ENCODE measurements at places on chromosomes 11 and 22.

DNA sequence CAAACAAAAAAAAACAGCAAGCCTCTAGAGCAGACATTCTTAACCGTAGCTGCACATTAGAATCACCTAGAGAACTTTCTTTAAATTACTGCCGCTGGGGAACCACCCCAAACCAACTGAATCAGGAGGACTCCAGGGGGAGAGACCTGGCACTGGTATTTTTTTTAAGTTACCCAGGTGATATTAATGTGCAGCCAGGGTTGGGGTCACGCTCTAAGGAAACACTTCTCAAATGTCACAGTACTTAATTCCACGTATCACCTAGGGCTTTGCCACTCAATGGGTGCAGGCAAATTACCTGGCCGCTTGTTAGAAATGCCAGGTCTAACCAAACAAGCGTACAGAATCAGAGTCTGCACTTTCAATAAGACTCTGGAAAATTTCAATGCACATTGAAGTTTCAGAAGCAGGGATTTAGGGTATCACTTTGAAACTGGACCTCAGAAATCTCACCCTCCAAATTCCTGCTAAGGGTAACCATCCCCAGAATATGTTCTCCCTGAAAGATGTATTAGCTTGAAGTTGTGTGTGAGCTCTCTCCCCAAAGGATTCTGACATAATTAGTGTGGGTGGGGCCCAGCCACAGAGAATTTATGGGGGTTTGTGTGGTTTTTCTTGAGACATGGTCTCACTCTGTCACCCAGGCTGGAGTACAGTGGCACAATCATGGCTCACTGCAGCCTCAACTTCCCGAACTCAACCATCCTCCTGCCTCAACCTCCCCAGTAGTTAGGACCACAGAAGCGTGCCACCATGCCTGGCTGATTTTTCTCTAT, 12.7 kb upstream of the ISX start:
- DNase-seq: no peak

- no peak for DNase-seq
Measured at GRCh38 chr22:46777609-46777970, 15.1 kb downstream of the TBC1D22A start.

GRCh38 chr11:77119531-77119936, 8.5 kb upstream of the MYO7A start:
- no peak for DNase-seq

- peak; percentile 4 for DNase-seq
Measured at GRCh38 chr11:68950270-68950669, 30.5 kb downstream of the MRGPRD start.

GRCh38 chr11:119433358-119433725, 10.4 kb upstream of the THY1 start:
- DNase-seq: peak; percentile 38

- no peak for DNase-seq
Measured at GRCh38 chr22:47411006-47411405, 648.6 kb downstream of the TBC1D22A start.

DNA sequence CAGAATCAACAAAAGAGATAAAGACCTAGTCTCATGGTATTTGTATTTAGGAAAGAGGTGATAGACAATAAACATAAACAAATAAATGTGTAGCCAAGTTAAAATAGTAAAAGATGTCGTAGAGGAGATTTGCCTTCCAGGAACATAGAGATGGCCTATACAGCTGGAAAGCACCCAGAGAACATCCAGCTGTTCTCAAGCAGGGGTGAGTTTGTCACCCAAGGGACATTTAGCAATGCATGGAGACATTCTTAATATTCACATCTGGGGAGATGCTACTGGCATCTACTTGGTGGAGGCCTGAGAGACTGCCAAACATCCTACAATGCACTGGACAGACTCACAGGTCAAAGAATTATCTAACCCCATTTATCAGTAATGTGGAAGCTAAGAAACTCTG, 88.3 kb downstream of the C11orf87 start:
- DNase-seq: no peak

- DNase-seq: no peak
Measured at GRCh38 chr11:35826006-35826405, 117.9 kb upstream of the LDLRAD3 start.

GRCh38 chr11:5036669-5037068, 9.7 kb upstream of the OR52J3 start:
- DNase-seq: no peak

DNA sequence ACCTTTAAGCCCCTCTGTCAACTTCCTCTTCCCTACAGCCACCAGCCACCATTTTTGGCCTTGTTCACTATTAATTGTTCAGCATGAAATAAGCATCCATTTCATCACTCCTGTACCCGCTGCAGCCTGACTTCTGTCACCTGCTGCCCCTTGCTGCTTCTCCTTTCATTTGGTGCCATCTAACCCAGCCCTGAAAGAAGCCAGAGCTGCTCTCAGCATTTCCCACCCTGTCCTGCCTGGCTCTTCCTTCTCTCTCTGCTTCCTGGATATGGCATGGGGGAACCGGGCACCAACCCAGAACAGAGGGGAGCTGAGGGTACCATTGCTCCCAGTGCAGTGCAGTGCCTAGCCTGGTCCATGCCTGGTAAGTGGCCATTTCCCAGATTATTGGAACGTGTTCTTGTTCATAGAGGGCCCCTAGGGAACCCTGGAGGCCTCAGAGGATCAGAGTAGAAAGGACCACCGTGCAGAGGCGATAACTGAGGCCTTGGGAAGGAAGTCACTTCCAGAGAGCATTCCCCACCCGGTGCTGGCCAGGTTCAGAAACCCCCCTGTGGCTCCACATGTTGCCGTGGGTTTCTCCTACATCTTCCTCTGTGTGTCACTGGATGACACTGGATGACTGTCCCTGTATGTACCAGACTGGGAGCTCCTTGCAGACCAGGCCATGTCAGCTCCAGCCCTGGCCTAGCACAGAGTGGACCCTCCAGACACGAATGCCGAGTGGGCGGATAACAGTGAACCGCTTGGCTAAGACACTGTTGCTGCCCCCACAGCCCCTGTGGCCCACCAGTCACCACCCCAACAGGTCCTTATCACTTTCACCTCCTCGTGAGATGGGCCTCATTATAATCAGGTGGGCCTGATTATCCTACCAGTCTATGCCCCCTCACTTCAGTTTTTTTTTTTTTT, 4.7 kb downstream of the YDJC start:
- DNase-seq: no peak

DNA sequence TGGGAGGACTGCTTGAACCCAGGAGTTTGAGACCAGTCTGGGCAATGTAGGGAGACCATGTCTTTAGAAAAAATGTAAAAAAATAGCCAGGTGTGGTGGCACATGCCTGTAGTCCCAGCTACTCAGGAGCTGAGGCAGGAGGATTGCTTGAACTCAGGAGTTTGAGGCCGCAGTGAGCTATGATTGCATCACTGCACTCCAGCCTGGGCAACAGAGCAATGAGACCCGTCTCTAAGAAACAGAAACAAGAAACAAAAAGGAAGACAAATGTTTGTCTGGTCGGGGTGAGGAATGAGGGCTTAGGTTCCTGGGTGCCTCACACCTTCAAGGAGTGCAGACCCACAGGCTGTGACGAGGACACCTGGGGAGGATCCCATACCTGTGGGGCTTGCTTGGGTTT, 191.9 kb downstream of the CEP164 start:
- DNase-seq: peak; percentile 85

DNA sequence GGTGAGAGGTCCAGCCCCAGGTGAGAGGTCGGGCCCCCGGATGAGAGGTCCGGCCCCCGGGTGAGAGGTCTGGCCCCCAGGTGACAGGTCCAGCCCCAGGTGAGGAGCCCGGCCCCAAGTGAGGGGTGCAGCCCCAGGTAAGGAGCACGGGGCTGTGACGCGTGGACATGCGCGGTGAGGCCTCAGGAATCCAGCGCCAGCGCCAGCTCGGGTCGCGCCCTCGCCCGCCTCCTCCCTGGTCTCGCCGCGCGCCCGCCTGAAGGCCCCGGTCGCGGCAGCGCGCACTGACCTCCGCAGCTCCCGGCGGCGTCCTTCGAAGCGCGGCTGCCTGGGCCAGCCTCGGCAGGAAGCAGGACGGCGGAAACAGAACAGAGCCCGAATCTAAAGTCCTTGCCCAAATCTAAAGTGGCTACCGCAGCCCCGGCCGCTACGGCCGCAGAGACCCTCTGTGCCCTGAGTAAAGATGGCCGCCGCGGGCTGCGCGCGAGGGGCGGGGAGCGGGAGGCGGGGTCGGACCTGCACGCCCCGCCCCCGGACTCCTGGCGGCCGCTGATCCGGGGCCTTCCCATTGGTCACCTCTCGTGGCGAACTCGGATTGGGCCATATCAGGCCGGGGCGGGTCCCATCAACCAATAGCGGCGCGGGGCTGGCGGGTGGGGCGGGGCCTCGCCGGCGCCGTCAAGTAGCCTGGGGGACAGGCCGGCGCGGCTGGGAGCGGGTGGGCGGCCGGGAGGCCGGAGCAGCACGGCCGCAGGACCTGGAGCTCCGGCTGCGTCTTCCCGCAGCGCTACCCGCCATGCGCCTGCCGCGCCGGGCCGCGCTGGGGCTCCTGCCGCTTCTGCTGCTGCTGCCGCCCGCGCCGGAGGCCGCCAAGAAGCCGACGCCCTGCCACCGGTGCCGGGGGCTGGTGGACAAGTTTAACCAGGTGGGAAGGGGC, at the start of the genes ALG12 and CRELD2:
Gene ALG12, minus strand, starts transcription at position 465 of the 937 bp plus-strand sequence. CDS start 4,673 bp downstream, outside the sequence.
Gene CRELD2, plus strand, starts transcription at position 661 of the 937 bp plus-strand sequence. Its CDS starts 136 bp downstream, at position 797.
- peak; percentile 82 for DNase-seq

- DNase-seq: no peak
Measured at GRCh38 chr11:94924171-94924572, 49.2 kb downstream of the CWC15 start.

DNA sequence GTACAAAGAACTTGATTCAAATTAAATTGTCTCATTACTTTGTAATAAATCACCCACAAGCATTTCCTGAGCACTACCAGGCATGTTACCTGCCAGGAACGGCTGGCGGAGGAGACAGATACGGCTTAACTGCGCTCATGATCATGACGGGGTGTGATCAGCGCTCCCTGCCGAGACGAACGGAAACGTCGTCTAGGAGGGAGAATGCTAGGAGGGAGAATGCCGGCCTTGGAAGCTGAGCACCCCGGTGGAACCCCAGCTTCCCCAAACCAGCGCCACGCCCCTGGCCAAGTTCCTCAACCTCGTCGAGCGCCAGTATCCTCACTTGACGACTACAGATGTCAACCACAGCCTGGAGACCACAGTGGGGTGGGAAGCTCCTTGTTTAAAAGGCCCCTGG, 272.8 kb downstream of the CTTN start:
- DNase-seq: no peak

DNA sequence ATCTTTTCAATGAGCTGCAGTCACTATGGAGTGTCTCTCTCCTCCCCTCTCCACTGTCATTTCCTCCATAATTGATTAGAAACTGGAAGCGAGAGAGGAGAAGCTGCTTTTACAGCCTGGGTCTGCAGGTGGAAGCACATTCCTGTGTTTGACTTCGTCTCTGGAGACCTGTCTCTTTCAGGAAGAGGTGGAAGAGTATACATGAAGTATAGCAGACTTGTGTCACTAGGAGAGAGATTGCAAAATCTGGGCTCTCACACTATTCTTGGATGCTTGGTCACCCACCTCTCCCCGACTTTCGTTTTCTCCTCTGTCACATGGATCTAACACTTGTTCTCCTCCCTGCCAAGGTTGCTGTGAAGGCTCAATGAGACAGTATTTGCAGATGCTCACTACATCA, 323.3 kb downstream of the NTM start:
- DNase-seq: no peak

- peak; percentile 86 for DNase-seq
Measured at GRCh38 chr11:12746593-12747097, 72.4 kb downstream of the TEAD1 start.

GRCh38 chr11:133947321-133947756, 9.4 kb downstream of the IGSF9B start:
- DNase-seq: peak; percentile 7

GRCh38 chr11:61846362-61847020, 18.4 kb downstream of the FADS2 start:
- DNase-seq: no peak
